ENCODE measurements at places on chromosomes 4 and X. TPM values are rescaled to one million over a fixed set of nuclear protein-coding genes. Genes with fewer than 3 reads are reported as not detected.

Gene FAAH2
- polyA plus RNA-seq: 11.7 TPM

Gene SOWAHB
- 5.6 TPM for polyA plus RNA-seq

Gene ARSJ
- 18.5 TPM for polyA plus RNA-seq

DNA sequence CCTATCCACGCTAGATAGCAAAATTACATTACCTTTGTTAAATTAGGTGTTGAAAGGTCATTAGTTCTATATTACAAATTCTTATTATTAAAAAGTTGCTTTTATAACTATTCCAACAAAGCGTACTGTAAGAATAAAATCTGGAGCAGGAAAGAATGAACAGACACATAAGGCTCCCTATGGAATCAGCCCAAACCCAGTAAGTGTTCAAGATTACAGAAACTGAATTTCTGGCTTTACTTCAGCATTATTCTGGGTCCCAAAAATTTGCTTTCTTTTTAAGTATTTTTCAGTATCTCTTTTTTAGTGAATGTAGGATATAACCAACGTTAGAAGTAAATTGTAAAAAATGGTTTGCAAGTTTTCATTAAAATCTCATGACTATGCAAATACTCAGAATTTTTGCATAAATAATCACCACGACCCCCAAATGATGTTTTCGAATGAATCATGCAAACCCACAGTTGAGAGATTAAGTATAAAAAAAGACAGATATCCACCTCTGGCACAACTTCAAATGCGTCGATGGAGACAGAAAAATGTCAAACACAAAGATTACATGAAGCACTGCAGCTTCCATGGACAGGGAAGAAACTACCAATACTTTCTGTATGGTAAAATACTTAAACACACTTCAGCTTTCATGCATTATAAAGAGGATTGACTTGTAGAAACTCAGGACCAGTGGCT is 238.5 kb downstream of the RASL11B start:
- DNase-seq: no peak

DNA sequence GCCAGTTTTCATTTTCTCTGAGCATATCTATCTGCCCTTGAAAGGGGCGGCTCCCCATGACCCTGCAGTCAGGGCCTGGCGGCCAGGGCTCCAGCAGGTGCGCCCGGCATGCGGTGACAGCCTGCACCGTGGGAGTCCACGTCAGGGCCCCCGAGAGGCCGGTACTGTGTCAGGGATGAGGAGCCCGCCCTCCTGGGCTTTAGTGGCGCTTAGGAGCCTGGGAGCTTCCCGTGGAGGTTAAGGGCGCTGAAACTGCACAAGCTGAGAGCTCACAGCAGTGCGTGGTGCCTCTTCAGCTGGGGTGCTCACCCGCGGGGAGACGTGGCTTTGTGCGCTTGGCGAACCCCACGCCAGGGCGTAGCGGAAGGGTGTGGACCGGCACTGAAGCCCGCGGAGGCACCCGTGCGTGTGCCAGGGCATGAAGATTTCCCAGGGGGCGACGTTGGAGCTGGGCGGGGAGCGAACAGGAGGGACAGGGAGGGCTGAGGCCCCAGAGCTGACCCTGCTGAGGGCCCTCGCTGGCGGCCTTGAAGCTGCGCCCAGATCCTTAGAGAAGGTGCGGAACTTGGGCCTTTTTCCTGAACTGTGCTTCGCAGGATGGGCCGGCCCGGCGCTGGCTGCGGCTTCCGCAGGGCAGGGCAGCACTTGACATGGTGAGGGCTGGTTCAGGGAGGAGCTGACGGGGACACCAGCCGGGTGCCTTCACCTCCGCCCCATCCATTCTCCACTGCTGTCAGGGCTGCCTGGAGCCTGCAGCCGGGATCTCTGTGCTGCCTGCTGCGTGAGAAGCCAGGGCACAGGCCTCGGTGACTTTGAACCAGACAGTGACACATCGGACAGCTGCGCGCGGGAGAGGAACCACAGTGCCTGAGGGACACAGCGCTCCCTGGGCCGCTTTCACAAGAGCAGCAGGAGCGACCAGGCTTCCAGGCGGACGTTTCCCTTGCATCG is 32.9 kb downstream of the HTT-AS start:
- DNase-seq: peak; percentile 5

DNA sequence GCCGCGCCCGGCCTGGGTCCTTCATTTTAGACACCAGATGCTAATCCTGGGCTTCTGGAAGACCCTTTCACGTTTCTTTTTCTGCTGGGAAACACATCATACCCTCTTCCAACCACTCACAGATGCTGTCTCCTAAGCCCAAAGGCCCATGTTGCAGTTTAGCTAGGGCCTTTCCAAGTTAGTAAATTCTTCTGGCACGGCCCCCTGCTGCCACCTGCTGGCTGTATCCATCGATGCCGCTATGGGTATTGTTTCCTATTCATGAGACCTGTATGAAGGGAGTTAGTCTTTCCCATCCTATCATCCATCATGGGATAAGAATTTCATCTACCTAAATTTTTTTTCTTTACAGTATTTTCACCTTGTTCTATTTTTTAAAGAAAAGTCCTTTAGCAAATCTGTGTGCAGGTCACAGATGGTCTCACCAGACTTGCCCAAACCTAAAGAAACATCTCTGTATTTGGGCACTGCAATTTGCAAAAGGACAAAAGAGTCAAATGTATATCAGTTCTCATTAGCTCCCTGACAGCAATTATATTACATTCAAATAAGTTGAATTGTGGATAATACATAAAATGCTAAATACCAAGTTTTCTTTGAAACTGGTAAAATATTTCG is 37.8 kb upstream of the SLC9A7 start:
- DNase-seq: peak; percentile 25

All from right renal cortex interstitium (tissue), 3 donors.